ENCODE measurements at places on chromosomes 6 and 20.
A peak's percentile ranks its signal among the peaks of the same experiment; 100 is the strongest.

DNA sequence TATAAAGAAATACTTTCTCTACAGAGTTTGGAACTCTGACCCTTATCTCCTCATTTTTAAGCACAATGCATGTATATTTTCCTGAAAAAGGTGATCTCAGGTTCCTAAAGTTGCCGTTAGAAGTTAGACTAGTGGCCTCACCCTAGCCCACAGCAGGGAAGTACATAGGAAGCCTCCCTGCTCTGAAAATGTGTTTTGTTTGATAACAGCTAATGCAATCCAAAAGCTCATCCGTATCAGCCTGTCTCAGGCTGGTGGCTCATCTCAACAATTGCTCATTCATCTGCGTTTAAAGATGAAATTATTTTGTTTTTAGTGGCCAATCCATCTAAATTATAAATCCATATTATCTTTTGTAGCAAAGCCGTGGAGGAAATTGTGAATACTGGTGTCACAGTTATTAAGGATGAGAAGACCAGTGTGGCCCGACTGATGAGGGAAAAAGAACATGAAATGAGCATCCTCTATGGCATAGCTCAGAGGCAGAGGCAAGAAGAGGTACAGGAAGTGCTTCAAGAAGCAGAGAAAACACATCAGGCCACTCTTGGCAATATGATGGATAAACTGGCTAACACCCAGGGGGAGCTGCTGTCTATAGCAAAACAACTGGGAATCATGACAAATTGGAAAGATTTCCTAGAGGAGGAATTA is 20.1 kb downstream of the C6orf163 start:
- DNase-seq: no peak

- no peak for DNase-seq
These were observed at the start of gene DNAH8 for GRCh38 chr6:38715016-38715689. Gene DNAH8, plus strand, starts transcription at chr6:38715311. Its CDS starts 7,499 bp downstream, at chr6:38722810.

DNA sequence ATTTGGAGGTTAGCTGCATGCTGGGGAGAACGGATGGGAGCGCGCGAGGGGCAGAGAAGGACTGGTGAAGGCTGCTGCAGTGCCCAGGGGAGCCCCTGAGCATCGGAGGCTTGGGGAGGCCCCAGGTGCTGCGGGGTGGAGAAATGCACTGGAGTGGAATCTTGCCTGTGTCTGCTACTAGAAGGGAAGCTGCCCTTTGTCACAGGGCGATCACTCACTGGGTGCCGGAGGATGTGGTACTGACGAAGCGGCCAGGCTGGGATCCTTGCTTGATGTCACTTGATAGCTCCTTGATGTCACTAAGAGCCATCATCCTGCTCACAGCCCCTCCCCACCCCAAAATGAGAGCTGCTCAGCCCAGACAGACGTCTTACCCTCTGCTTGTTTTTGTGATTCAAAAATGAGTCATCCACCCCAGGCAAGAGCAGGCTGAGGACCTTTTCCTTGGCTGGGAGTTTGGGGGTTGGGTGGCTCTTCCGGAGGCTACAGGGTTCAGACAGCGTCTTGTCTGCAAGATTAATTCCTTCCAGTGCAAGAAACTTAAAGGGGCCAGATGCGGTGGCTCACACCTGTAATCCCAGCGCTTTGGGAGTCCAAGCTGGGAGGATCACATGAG is 62.6 kb upstream of the PMEPA1 start:
- no peak for DNase-seq

GRCh38 chr6:143692696-143693095 is 14.9 kb downstream of the PHACTR2 start:
- DNase-seq: no peak

DNA sequence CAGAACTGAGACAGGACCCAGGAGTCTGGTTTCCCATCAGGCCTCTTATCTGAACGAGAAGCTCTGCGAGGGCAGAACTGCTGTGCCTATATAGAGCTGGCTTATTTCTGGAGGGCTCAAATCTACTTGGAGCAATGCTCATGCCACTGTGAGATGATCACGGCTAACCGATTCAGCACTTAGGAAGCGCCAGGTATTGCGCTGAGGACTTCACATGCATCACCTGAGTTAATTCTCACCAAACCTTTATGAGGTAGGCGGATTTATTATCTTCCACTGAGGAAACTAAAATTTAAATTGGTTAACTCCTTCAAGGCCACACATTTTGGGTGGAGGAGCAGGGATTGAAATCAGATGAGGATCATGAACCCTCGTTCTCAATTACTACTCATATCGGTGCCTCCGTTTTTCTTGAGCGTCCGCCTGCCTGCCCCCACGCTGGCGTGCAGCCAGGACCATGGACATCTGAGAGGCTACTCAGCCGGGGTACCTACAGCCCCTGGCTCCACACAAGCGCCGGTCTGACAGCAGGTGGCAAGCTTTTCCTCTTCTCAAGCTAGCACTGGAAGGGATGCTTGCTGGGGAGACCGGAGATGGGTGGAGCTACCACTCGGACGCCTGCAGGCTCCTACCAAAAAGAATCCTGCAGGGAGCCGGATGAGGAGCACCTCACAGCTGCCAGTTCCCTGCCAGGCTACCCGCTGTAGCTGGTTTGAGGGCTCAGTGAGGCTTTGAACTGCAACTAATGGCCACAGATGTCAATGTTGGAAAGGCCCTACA is 1.0 kb upstream of the PCIF1 start:
- peak; percentile 69 for DNase-seq

DNA sequence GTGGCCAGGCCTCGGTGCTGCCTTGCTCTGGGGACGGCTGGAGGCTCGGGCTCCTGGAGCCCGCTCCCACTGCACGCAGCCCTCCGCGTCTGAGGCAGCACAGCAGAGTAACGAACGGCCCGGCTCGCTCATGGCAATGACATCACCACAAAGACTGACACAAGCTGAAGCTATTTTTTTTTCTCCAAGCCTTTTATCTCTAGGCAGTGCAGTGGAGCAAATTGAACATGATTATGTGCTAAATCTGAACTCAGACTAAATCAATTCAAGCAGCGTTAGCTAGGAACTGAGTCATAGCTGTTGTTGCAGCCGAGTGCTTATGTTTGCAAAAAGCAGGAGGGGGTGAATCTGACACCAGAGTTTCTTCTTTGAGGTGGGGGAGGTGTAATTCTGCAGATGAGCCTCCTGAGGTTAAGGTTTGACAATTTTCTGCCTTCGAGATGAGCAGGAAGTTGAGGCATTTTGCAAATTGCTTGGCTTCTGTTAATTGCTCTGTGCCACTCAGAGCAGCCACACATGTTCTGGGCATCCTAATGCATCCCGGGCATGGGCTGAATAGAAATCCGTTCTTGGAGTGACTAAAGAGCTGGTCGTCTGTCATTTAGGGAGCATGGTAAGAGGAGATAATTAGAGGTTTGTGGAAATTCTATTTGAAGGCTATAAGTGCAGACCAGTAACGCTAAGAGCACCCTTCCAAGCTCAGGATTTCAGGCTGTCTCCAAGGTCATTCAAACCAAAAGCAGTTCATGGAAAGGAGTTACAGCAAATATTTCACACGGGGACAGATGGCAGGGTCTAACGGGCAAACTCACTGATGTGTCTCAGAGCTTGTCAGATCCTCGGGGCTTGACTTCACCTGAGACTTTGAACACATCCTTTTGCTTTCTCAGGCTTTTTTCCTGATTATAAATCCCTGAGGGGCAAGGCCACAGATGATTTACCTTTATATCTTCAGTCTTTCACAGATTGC is 155.1 kb upstream of the ENPP5 start:
- DNase-seq: peak; percentile 81

- DNase-seq: no peak
These were observed 59.8 kb downstream of the BCAS4 start for GRCh38 chr20:50854506-50855249.

GRCh38 chr6:14434916-14435690 is 317.5 kb downstream of the CD83 start:
- DNase-seq: no peak

GRCh38 chr6:130796313-130796905 is 30.8 kb upstream of the SMLR1 start:
- DNase-seq: no peak

DNA sequence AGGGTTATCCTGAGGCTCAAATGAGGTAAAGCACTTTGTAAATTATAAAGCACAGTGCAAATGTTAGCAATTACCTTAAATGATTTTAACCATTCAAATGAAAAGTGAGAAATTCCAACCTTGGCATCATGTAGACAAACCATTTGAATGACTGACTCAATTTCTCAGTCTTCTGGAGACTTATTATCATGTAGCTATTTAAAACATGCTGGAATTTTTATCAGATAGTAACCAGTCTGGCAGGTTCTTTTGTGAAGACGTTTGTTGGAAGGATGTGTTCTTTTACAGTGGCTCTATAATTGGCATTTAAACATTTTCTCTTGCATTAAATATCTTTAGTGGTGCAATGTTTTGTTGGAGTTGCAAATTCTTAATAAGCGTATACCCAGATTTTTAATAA is 386.6 kb downstream of the NKAIN2 start:
- no peak for DNase-seq

DNA sequence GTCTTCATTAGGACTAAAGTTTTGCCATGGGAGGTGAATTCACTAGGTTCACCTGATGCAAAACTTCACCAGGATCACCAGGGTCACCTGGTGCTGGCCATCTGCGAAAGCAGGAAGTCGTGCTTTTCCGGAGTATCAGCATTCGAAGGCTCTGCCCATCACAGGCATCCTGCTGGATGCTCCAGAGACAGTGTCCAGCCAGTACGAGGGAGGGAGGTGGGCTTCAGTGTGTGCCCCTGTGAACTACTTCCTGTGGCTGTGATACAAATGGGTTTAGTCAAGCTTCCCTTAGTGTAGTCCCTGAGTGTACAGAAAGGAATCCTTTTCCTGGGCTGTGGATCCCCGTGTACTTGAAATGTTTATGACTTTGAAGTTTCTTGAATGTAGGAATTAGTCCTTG is 3.4 kb upstream of the RPS6KA2 start:
- DNase-seq: no peak

DNA sequence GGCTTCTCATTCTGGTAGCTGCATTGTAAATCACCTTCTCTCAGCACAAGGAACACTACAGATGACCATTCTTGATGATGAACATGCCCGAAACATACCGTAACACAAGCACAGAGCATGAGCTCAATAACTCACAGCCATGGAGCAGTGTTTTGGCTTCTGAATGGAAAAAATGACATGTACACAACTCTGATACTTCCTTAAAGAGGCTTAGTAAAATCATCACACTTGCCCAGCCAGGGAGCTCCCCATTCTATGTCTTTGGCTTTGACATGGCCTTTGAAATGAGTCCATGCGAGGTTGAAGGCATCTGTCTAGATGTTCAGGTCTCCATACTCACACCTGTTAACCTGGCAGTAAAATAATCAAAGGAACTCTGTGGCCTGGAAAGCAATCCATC is 87.6 kb downstream of the MYB start:
- DNase-seq: no peak

GRCh38 chr20:24465159-24465558 is 4.3 kb upstream of the SYNDIG1 start:
- DNase-seq: no peak

DNA sequence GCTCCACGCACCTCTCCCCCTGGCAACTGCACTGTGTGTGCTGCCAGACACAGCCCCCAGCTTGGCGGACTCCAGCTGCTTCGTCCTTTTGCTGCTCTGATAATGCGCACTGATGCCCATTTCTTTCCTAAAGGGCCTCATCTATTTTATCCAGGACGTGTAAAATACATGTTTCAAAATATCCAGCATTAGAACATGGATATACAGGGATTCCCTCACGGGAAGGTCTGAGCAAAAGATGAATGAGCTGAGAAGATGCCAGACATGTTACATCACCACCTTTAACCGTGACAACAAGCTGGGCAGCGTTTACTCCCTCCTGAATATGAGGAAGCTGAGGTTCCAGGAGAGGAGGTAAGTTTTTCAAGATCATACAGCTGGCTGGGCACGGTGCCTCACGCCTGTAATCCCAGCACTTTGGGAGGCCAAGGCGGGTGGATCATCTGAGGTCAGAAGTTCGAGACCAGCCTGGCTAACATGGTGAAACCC is 32.8 kb downstream of the TNXB start:
- no peak for DNase-seq

DNA sequence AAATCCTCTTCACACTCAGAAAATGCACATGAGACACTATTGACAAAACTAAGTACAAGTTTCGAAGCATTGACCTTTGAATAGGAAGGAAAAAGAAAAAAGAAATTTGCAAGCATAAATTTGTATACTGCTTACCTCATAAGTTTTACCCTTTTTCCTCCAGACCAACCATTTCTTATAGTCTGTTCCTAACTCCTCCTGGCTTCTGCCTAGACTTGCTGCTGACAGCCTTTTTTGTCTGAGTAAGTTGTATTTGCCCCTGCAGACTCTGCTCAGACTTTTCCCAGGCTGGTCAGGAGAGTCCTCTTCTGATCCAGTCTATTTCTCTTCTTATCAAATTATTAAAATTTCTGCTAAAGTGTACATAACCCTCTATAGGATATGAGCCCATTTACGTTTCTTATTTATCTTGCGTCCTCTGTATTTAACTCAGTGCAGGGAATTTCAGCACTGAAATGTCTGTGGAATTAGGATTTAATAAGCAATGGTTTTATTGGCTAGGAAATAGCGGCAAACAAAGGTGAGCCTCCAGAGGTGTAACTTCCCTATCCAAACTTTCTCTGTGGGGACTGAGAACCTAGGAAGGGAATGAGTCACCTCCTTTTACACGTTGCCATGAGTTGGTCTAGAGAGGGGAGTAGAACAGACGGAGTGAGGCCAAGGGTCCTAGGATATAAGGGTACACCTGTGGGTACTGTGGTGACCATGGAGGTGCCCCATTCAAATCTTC is 207.1 kb upstream of the MARCKS start:
- DNase-seq: no peak

DNA sequence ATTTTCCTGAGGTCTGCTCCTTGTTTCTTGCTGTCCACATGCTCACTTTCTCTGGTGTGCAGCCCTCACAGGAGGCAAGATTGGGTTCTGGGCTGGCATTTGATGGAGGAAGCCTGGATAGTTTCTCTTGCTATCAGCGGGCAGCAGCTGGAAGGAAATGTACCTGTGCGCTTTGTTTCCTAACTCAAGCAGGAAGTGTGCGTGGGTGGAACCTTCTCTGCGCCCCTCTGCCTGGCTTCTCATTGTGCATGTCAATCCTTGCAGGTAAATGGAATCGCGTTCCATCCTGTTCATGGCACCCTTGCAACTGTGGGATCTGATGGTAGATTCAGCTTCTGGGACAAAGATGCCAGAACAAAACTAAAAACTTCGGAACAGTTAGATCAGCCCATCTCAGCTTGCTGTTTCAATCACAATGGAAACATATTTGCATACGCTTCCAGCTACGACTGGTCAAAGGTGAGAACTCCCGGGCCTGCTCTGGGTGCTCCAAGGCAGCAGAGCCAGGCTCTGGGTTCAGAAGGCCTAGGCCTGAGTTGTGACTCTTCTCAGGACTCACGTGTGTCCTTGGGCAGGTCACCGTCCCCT is 16.8 kb upstream of the RBM38 start:
- no peak for DNase-seq

GRCh38 chr6:71481801-71482200 is 193.2 kb downstream of the OGFRL1 start:
- no peak for DNase-seq

DNA sequence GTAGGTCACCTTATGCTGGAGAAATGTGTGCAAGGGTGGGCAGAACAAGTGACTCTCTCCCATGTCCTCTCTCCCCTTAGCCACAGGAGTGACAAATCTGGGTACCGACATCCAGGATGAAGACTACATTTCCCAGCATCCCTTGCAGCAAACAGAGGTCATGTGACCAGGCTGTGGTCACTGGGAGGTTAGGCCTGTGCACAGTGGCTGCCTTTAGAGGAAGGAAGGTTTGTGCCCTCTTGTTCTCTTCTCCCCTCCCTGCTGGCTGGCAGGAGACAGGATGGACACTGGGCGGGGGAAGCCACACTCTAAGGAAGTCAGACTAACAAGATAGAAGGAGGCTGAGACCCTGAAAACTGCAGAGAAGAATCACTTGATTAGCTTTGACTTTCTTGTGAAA is 360.2 kb downstream of the PREX1 start:
- DNase-seq: no peak
